DMS 273 treated with DMSO at 0.1 percent for 48 hours (cell line): ENCODE measurements at places on chromosomes 16 and 17.

DNA sequence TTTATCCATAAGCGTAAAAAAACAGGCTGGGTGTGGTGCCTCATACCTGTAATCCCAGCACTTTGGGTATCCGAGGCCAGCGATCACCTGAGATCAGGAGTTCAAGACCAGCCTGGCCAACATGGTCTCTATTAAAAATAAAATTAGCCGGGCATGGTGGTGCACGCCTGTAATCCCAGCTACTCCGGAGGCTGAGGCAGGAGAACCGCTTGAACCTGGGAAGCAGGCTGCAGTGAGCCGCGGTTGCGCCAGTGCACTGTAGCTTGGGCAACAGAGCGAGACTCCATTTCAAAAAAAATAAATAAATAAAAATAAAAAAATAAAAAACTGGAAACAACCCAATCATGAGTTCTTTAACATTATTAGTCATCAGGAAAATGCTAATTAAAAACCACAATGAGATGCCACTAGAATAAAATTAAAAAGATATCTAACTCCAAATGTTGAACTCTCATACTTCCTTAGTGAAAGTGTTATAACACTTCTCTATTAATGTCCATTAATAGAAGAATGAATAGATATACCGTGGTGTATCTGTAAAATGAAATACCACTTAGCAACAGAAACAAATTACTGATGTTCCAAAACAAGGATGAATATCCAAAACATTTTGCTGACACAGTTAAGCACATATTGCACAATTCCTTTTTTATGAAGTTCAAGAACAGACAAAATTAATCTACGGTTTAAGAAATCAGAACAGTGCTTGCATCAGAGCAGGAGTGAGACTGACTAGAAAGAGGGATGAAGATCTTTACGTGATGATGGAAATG lies 13.1 kb downstream of the MPHOSPH6 start:
- no peak for DNase-seq

DNA sequence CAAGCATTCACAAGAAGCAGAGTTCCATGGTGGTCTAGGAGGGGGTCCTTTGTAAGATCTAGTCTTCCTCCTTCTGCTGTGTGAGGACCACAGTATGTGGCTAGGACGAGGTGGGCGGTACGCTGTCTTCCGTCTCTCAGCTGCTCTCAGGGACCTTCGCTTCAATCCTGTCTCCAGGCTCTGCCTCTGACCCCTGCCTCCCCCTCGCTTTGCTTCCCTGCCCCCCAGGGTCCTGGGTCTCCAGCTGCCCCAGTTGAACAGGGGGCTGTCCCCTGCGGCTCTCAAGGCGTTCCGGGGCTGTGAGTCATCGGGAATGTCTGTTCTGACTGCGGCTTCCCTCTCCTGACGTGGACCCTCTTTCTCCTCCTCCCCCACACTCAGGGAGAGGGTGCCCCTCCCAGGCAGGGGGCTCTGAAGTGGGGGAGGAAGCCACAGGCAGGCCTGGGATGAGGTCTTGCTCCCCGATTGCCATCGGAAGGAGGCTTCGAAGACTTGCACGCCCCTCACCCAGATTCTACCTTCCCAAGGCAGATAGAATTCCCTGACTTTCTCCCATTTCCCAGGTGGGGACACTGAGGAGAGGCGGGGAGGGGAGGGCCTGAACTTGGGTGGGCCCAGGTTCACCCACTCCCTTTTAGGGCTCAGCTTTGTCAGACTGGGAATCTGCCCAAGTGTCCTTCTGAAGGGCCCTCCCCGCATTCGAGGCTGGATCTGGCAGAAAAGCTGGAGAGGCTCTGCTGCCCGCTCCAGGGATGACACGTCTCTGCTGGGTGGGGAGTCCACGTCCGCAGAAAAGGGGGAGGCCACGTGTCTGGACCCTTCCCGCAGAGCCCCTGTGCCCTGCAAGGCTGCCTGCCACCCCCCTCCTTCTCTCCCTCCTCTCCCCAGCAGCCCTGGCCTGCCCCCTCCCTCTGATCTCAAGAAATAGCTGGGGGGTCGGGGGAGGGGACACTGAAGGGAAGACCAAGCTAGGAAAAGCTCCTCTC lies 9.1 kb upstream of the COL1A1 start:
- no peak for DNase-seq

DNA sequence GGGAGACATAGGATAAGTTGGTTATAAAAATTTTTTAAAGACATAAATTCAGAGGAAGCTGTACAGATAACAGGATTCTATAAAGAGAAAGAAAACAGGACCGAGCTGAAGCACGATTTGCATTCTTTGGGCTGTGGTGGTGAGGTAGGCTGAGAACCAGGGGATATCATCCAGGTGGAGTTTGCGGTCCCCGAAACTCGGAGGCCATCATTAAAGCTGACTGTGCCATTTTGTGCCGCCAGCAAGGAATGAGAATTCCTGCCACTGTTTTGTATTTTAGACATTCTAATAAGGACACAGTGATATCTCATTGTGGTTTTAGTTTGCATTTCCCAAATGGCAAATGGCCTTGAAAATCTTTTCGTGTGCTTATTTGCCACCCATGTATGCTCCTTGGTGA lies 197.9 kb downstream of the IRF8 start:
- DNase-seq = no peak

- DNase-seq = no peak
Observed at GRCh38 chr16:86042393-86042792, 143.4 kb downstream of the IRF8 start.

- DNase-seq = no peak
Observed at GRCh38 chr16:2208308-2208707, 2.4 kb downstream of the BRICD5 start.

DNA sequence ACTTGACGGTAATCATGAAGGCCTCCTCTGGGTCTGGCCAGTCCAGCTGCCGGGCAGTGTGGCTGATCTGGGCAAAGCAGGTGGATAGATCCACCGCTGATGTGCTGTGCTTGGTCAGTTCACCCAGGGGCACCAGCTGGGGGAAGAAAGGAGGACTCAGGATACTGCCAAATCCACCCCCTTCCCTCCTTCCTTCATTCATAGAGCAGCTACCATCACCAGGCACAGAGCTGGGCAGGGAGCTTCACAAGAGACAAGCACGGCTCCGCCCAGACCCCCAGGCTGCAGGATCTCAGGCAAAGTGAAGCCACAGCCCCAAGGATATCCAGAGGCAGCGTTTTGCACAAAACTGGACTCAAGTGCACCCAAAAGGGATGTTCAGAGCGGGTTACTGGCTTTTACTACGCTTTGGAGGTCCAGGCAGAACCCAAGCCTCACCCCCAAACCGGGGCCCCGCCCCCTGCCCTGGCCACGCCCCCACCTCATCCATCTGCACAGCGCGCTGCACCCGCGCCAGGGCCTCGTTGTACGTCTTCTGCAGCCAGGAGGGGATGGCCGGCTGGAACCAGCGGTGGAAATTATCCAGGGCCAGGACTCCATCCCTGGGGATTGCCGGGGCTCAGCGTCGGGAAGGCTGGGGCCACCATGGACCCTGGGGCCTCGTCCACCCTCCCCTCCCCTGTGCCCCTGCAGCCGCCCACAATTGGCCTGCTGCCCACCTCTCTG lies 9.1 kb downstream of the UNC13D start:
- no peak for DNase-seq

- no peak for DNase-seq
Observed at GRCh38 chr16:73311857-73312723, 264.2 kb upstream of the ZFHX3 start.

DNA sequence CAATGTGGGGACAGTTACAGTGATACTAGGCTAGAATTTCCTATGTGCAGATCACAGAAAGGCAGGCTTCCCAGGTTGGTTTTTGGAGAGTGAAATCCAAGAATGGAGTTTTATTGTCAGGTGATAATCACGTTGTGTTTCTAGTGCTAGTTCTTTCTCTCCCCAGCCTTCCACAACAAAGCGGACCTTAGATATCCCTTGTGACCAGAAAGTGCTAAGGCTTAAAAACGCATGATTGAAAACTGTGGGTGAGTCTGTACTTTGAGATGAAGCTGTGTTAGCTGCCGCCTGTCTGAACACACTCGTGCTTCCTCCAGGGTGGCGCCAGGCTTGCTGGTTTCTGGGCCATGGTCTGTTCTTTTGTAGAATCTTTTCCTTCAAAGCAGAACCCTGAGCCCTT lies 52.1 kb downstream of the BANP start:
- DNase-seq = no peak

DNA sequence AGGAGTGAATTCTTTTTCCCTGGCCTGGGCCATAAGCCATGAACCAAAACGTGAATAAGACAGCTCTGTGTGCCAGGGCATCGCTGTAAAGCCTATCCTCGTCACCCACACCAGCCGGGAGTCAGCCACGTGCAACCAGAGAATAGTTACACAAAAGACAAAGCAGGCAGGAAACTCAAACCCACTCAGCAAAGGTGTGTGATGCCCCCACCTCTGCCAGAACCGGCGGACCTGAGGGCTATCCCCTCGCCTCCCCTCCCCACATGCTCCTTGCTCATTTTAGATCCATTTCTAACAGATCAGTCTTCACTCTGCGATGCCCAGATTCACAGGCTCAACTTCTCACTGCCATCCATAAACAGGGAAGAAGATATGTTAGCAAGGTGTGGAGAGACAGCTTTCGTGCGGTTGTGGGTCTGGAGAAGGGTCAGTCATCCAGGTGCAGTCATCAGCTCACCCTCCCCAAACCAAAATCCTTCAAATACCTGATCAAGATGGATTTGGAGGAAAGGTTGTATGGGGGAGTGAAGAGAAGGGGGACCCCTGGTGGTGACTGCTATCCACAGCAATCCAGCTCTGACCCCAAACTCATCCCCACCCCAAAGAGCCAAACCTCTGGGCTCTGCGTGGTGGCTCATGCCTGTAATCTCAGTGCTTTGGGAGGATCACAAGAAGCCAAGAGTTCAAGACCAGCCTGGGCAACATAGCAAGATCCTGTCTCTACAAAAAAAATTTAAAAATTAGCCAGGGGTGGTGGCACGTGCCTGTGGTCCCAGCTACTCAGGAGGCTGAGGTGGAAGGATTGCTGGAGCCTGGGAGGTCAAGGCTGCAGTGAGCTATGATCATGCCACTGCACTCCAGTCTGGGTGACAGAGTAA lies 219.2 kb downstream of the C16orf78 start:
- peak; percentile 38 for DNase-seq

DNA sequence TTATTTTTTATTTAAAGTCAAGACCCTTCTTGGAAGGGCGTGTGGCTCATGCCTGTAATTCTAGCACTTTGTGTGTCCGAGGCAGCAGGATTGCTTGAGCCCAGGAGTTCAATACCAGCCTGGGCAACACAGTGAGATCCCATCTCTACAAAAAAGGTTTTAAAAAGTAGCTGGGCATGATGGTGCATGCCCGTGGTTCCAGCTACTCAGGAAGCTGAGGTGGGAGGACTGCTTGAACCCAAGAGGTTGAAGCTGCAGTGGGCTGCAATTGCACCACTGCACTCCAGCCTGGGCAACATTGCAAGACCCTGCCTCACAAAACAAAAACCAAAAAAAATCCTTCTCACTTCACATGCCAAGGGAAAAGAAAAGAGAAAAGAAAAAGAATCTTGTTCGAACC lies 29.6 kb downstream of the MINK1 start:
- DNase-seq = no peak

GRCh38 chr17:78353834-78354233 lies 6.0 kb downstream of the SOCS3 start:
- DNase-seq = no peak

- no peak for DNase-seq
Observed at GRCh38 chr16:18582902-18583301, 21.0 kb upstream of the NOMO2 start.

GRCh38 chr17:32943206-32943605 lies 15.3 kb downstream of the TMEM98 start:
- DNase-seq = no peak

GRCh38 chr16:188674-189073 lies 8.4 kb downstream of the HBQ1 start:
- DNase-seq = no peak

DNA sequence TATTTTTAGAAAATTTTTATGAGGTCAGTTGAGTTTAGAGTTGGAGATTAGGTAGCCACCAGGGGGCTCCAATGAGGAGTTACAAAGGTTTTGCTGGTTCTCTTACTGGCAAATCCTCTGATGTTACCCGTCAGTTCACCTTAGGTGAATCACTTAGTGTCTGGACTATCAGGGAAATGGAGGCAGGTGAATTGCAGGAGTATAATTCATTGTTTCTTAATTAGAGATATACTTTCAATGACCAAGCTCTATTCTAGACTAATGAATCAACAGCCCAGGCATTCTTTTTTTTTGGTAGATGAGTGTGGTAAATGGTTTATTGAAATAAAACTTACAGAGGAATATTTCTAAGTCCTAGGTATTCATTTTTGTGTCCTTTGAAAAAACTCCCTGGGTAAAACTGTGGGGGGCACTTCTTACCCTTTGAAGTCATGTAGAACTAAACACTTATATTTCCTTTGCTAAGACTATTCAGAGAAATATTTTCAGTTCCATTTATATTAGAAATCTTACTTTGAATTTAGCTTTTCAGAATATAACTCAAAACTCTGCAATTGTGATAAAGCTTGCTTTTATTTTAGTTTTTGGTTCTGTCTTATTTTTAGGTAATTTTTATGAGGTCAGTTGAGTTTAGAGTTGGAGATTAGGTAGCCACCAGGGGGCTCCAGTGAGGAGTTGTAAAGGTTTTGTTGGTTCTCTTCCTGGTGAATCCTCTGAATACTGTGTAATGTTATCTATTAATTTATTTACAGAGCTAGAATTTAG lies 17.7 kb downstream of the PSMD11 start:
- DNase-seq = peak; percentile 12

- DNase-seq = peak; percentile 13
Observed at GRCh38 chr17:48724251-48725003, 1.4 kb downstream of the PRAC2 start.

DNA sequence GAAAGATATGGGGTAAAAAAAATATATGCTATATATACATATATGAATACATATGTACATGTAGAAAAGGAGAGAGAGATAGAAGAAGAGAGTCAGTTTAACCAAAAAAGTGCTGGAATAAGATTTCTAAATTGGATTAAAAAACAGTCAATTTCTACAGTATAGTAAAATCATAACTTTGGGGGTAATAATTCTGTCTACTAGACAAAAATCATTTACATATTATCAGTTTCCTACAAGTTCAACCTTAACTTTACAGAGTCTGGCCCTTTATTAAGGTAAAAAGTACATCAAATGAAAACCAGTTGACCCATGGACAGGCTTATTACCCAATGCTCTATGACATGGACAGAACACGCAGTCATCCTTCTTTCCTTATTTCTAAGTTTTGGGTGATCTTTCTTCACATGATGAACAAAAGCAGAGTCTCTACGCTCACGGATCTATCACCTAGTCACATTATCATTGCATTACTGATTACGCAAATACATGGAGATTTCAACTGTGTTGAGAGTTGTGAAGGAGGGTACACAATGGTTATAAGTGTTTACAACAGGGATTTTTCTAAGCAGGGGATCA lies 63.9 kb upstream of the SMIM36 start:
- DNase-seq = no peak

DNA sequence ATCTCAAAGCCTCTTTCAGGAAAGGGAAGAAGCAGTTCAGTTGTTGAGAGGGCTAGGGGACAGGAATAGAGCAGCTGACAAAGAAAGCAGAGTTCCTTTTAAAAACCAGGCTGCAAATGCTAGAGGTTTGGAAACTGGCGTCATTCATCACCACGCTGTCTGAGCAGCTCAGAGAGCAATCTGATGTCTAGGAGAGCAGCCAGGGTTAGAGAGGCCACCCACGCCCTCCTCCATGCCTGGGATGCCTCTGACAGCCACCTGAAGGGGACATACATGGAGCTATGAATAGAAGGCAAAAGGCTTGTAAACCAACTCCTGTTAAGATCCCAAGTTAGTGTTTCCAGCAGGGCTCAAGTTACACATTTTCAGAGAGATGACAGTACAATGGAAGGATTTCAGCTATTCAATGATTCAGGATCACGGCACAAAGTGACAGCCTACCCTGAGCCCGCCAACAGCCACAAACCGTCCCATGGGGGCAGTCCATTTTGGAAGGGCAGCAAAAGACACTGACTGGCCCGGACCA lies 12.4 kb downstream of the RAB5C start:
- no peak for DNase-seq
